ENCODE measurements at places on chromosomes 3 and 15. TPM values are rescaled to one million over a fixed set of nuclear protein-coding genes. Genes with fewer than 3 reads are reported as not detected.

DNA sequence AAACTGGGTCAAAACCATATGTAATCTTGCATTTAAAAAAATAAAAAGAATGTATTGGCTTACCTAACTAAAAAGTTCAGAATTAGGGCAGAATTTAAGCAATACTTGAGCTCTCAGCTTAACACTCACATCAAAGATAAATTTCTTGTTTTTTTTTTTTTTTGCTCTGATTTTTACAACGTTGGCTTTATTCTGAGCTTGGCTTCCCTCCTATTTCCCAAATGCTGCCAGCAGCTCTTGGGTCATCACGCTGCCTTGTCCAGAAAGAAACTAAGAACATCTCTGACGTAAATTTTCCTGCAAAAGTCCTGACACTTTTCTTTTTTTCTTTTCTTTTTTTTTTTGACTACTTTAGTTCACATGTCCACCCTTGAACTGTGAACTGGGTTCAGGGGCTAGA, 150.6 kb upstream of the TGFBR2 start:
- no peak for DNase-seq

The ESYT3 gene
- total RNA-seq: 1.2 TPM

The ZIC4 gene
- not detected for total RNA-seq

DNA sequence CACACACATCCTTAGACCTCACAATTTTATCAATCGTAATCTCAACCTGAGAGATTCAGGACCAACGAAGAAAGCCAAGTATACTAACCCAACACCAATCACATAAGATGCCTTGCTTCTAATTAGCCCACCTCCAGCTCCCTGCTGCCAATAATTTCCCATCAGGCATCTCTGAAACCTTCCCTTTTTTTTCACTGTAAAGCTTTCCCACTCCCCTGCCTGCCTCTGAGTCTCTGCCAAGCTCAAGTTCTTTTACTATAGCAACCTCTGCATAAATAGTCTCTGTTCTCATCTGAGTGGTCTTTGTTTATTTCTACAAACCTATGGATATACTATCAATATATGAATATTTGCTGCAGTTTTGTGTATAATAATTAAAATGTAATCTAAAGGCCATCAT, 86.5 kb downstream of the PIK3CB start:
- no peak for DNase-seq

GRCh38 chr3:171159822-171160157, 133.3 kb upstream of the SLC2A2 start:
- DNase-seq: no peak

The ECE2 gene
- 0.37 TPM for total RNA-seq

DNA sequence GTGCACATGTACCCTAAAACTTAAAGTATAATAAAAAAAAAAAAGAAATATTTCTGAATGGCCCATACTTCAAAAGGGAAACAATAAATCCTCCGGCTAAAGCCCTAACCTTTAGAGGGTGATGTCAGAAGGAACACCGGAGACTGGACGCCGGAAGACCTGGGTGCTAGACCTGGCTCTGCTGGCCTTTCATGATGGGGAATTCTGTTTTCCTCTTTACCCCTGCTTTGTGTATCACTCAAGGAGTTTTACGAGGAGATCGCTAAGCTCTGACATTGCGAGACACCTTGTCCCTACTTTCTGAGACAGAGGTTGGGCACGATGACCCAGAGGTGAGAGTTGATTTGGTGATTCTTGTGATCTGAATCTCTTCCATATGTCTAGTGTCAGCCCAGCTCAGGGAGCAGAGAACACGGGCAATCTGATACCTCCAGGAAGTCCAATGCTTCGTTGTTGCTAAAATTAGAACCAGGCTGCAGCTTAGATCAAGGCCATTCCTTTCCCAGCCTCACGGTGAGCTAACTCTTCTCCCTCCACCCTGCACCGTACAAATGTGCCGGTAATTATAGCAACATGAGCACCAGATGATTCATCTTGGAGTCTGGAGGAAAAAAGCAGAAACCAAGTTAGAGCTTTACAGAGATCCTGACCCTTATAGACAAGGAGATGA, 42.0 kb upstream of the CFAP161 start:
- no peak for DNase-seq

DNA sequence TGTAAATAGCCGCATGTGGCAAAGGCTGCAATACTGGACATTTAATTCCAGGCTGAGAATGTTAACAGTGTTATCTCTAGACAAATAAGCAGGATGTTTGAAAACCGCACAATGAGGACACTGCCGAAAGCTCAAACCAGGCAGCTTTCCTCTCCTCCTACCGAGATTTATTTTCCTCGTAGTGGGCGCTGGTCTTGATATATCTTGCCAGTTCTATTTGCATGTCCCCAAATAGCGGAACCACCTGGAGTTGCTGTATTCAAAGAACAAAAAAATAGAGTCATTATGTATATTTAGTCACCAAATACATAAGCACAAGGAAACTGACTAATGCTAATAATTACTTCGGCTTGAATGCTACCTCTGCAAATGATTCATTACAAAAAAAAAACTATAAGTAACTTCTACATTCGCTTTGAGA, 46.5 kb downstream of the CYFIP1 start:
- DNase-seq: no peak

The CCDC54 gene
- not detected for total RNA-seq

Measured in colonic mucosa (tissue), 4 donors.